Activated B cell treated with CpG ODN at 0.5 μM for 24 hours (primary cell): ENCODE measurements at places on chromosomes 6 and 20. TPM values are rescaled to one million over a fixed set of nuclear protein-coding genes. Genes with fewer than 3 reads are reported as not detected.

GRCh38 chr20:36454332-36454697, 87.0 kb upstream of the MYL9 start:
- DNase-seq, result no peak
- H3K27me3 ChIP-seq, result no peaks in the 10 kb centered on the region
- no peaks in the 10 kb centered on the region for H3K4me1 ChIP-seq
- H3K4me3 ChIP-seq, result no peak overlapping the region

DNA sequence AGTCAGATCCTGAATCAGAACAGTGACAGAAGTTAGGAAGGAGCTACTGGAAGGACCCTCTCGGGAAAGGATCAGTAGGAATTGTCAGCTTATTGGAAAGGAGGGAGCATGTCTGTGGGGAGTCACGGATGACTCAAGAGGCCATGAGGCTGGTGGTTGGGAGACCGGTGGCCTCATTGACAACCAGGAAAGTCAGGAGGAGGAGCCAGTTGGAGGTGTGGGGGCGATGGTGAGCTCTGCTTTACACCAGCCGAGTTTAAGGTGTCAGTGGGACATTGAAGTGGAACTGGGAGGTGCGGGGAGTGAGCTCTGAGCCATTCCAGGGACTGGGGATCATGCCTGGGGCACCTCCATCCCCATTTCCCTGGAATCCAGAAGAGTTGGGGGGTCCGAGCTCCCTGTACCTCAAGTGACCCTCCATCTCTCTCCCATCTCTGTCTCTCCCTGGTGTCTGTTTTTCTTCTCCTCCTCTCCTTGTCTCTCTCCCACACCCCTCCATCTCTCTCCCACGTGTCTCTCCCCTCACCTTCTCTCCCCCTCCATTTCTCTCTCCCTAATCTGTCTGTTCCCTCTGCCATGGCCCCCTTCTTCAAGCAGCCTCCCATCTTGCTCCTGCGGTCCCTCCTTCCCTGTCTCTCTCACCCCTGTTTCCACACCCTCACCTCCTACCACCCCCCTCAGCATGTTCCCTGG, 14.3 kb upstream of the ZBTB9 start:
- H3K4me3 ChIP-seq, result no peak overlapping the region
- H3K27ac ChIP-seq, result no peak overlapping the region
- no peaks in the 10 kb centered on the region for H3K27me3 ChIP-seq
- peaks cover 3% of the 10 kb centered on the region for H3K4me1 ChIP-seq

The C20orf141 gene
- total RNA-seq, result not detected in 2 replicates

GRCh38 chr6:40721271-40721952, 134.2 kb upstream of the LRFN2 start:
- no peaks in the 10 kb centered on the region for H3K36me3 ChIP-seq
- H3K27ac ChIP-seq, result no peak overlapping the region
- no peak overlapping the region for H3K4me3 ChIP-seq
- H3K4me1 ChIP-seq, result peaks cover 24% of the 10 kb centered on the region

- no peak overlapping the region for H3K27ac ChIP-seq
- no peak overlapping the region for H3K4me3 ChIP-seq
- H3K27me3 ChIP-seq, result no peaks in the 10 kb centered on the region
- DNase-seq, result no peak
Observed at GRCh38 chr6:14585689-14586088, 468.1 kb downstream of the CD83 start.

DNA sequence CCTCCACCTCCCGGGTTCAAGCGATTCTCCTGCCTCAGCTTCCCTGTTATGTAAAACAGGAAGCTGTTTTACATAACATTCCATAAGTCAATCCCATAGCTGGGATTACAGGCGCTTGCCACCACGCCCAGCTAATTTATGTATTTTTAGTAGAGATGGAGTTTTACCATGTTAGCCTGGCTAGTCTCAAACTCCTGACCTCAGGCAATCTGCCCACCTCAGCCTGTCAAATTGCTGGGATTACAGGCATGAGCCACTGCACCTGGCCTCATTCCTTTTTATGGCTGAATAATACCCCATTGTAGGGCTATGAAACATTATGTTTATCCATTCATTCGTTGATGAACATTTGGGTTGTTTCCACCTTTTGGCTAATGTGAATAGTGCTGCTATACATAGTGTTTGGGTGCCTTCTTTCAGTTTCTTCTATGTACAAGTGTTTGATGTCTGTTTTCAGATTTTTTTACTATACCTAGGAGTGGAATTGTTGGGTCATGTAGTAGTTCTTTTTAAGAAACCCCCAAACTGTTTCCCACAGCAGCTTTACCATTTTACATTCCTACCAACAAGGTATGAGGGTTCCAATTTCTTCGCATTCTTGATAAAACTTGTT, 138.7 kb upstream of the COL21A1 start:
- H3K4me1 ChIP-seq, result no peaks in the 10 kb centered on the region
- H3K36me3 ChIP-seq, result no peaks in the 10 kb centered on the region
- H3K27me3 ChIP-seq, result no peaks in the 10 kb centered on the region

The ATXN1 gene
- 43.1 and 59.8 TPM in 2 replicates for total RNA-seq

DNA sequence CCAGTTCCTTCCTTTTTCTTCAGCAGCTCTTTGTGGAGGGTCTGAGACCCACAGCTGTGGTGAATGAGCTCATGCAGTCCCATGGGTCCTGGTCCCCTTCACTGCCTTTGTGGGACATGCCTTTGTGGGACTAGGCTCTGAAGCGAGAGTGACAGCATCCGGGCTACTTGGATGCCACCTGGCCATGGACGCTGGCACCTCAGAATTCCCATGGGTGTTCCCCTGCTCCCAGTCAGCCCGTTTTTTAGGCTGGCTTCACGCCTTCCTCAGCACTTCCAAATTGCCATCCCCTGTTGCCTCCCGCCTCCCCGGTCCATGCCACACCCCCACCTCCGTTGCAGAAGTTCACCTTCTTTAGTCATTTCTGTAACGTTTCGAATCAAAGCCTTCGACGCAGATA, 45.1 kb downstream of the RAMACL start:
- peak overlapping the region; percentile 79 for H3K27ac ChIP-seq
- DNase-seq, result no peak

The RNF114 gene
- total RNA-seq, result 56.5 and 56.6 TPM in 2 replicates

DNA sequence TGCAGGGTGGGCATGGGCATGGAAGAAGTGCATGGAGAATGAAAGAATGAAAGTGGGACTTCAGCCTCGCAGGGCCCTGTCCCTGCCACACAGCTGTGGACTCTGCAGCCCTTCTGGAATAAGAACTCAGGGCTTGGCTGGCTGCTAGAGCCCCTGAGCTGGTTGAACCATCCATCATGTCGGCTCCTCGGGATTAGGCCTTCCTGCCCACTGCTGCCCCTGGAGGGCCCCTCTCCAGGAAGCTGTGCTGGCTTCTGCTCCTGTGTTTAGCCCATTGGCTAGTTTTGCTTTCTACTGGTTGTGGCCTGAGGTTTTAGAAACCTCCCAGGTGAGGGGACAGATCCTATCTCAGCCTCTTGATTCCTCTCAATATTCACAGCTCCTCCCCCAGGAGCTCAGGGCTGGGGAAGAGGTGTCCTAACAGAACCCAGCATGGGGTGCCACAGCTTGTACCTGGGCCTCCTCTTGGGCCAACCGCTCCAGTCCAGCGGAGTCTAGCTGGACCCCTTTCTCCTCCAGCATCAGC, 7.9 kb downstream of the AARS2 start:
- DNase-seq, result no peak
- H3K27me3 ChIP-seq, result no peaks in the 10 kb centered on the region
- H3K4me3 ChIP-seq, result no peak overlapping the region
- peaks cover 90% of the 10 kb centered on the region for H3K36me3 ChIP-seq
- H3K4me1 ChIP-seq, result no peaks in the 10 kb centered on the region
- H3K27ac ChIP-seq, result no peak overlapping the region

DNA sequence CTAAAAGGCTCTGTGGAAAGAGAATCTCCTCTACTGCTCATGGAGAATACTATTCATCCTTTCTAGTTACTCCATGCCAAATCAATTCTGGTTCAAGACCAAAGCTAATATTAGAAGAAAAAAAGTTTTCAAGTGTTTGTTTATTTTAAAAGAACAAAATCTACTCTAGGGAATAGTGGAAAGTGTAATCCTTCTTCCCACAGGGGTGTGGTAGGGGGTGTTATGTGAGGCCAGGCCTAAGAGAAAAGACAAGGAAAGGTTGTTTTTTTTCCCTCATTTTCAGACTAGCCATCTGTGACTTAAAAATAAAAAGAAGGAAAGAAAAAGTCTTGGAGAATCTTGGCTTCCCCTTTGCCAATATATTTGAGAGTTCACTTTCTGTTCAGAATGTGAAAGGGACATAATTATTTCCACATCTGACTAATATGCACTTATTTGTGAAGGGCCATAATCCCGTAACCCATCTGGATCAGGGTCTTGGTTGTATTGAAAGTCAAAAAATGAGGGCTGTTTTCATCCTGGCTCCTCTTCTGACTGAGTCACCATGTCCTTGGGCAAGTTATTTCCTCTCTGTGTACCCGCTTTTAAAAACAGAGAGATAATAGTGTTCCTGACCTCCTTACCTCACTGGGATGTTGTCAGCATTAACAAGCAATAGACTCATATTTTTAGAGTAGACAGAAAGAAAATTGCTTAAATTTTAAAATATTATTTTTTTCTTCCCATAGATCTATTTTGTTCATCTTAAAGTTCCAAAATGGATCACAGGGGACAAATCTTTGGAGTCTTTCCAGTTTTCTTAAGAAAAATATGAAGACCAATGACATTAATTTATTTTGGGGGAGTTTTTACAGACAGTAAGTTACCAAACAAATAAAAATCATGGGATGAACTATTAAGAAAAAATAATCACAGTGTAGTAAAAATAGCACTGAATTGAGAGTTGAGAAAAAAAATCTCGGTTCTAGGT, 233.7 kb downstream of the IBTK start:
- no peak overlapping the region for H3K27ac ChIP-seq
- no peak overlapping the region for H3K4me3 ChIP-seq
- DNase-seq, result no peak
- no peaks in the 10 kb centered on the region for H3K36me3 ChIP-seq
- H3K4me1 ChIP-seq, result no peaks in the 10 kb centered on the region

GRCh38 chr6:79894939-79895338, 52.4 kb downstream of the ELOVL4 start:
- no peaks in the 10 kb centered on the region for H3K4me1 ChIP-seq
- no peak overlapping the region for H3K27ac ChIP-seq
- H3K4me3 ChIP-seq, result no peak overlapping the region
- H3K36me3 ChIP-seq, result no peaks in the 10 kb centered on the region
- no peak for DNase-seq
- no peaks in the 10 kb centered on the region for H3K27me3 ChIP-seq
